ENCODE measurements at places on chromosomes 2 and 18. TPM values are rescaled to one million over a fixed set of nuclear protein-coding genes. Genes with fewer than 3 reads are reported as not detected.
A peak's percentile ranks its signal among the peaks of the same experiment; 100 is the strongest.

GRCh38 chr2:104889960-104890684 lies 36.2 kb downstream of the POU3F3 start:
- H3K27ac ChIP-seq = no peak overlapping the region
- no peaks in the 10 kb centered on the region for H3K36me3 ChIP-seq
- DNase-seq = no peak
- peaks cover 18% of the 10 kb centered on the region for H3K4me1 ChIP-seq
- H3K4me3 ChIP-seq = no peak overlapping the region

- no peaks in the 10 kb centered on the region for H3K4me1 ChIP-seq
- no peaks in the 10 kb centered on the region for H3K36me3 ChIP-seq
- no peak overlapping the region for H3K4me3 ChIP-seq
Measured at GRCh38 chr2:172308253-172308935, 119.0 kb upstream of the ITGA6 start.

DNA sequence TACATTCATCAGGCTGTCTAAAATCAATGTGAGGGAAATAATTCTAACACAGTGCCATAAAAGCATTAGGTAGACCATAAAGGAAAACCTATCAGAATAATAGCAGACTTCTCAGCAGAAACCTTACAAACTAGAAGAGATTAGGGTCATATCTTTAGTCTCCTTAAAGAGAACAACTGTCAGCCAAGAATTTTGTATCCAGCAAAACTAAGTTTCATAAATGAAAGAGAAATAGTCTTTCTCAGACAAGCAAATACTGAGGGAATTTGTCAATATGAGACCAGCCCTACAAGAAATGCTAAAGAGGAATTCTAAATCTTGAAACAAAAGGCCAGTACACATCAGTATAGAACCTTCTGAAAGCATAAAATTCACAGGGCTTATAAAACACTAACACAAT lies 482.0 kb downstream of the SATB2 start:
- no peaks in the 10 kb centered on the region for H3K27me3 ChIP-seq
- H3K4me3 ChIP-seq = no peak overlapping the region
- H3K27ac ChIP-seq = no peak overlapping the region
- no peaks in the 10 kb centered on the region for H3K36me3 ChIP-seq

DNA sequence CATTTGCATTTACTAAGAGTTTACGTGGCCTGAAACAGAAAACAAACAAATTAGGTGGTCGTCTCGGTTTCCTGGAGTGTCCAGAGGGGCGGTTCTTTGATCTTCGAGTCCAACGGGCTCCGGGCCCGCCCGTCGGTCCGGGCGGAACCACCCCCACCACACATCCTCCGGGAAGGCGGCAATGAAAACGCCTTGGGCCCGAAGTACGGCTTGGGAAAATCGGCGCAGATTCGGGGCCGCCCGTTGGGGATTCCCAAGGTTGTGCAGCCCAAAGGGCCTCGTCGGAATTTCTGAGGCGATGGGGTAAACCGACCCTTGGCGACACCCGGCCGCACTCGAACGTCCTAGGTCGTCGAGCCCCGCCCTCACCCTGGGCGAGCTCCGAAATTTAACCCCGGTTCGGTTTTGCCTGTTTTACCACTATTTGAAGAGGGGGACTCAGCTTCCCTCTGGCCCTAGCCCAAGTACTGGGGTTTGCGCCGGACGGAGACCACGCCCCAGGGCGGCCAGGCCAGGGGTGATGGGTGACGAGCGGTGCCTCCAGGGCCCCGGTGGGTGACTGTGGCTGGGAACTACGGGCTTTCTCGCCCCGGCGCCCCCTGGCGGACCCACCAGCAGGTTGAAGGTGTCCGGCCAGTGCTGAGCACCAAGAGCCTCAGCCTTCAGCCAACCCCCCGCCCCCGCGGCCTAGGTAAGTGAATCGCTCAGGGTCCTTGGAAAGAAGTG lies 1.9 kb upstream of the CFAP53 start:
- peak overlapping the region; percentile 67 for H3K27ac ChIP-seq
- peak overlapping the region; percentile 72 for H3K4me3 ChIP-seq
- H3K4me1 ChIP-seq = peaks cover 22% of the 10 kb centered on the region
- peaks cover 3% of the 10 kb centered on the region for H3K36me3 ChIP-seq
- H3K27me3 ChIP-seq = no peaks in the 10 kb centered on the region

GRCh38 chr2:47126783-47127182 lies 28.3 kb downstream of the STPG4 start:
- no peak for DNase-seq
- no peak overlapping the region for H3K27ac ChIP-seq
- H3K4me3 ChIP-seq = no peak overlapping the region
- H3K36me3 ChIP-seq = no peaks in the 10 kb centered on the region

DNA sequence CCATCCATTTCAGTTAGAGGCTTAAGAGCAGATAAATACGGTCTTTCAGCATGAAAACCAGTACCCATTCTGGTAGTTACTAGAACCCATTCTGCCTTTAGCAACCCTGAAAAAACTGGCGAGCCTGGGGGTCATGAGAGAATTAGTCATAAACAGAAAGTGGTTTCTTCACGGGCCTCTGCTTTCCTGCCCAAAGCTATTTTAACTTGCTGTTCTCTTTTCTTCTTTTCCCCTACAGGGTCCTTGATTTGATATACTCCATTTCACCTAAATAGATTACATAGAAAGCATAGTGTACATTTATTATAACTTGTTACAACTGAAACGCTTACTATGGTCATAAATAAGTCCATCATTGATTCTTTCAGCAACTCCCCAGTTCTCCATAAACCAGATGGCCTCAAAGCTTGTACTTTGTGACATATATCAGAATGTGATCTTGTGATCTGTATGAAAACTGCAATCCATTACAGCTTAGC lies 48.3 kb downstream of the WDFY1 start:
- H3K27ac ChIP-seq = 0 out of 2 replicates have a peak overlapping the region, but pooled peaks have one; percentile 17
- H3K4me1 ChIP-seq = no peaks in the 10 kb centered on the region
- H3K4me3 ChIP-seq = no peak overlapping the region
- peaks cover 37% of the 10 kb centered on the region for H3K36me3 ChIP-seq
- no peak for DNase-seq

GRCh38 chr2:237894396-237894979 lies 35.1 kb downstream of the RAMP1 start:
- no peak for DNase-seq
- H3K27ac ChIP-seq = no peak overlapping the region
- H3K4me3 ChIP-seq = no peak overlapping the region
- H3K36me3 ChIP-seq = no peaks in the 10 kb centered on the region
- H3K4me1 ChIP-seq = no peaks in the 10 kb centered on the region

GRCh38 chr2:240217431-240218301 lies 77.2 kb upstream of the OTOS start:
- DNase-seq = no peak
- H3K4me3 ChIP-seq = no peak overlapping the region
- no peak overlapping the region for H3K27ac ChIP-seq
- no peaks in the 10 kb centered on the region for H3K27me3 ChIP-seq
- H3K36me3 ChIP-seq = no peaks in the 10 kb centered on the region

DNA sequence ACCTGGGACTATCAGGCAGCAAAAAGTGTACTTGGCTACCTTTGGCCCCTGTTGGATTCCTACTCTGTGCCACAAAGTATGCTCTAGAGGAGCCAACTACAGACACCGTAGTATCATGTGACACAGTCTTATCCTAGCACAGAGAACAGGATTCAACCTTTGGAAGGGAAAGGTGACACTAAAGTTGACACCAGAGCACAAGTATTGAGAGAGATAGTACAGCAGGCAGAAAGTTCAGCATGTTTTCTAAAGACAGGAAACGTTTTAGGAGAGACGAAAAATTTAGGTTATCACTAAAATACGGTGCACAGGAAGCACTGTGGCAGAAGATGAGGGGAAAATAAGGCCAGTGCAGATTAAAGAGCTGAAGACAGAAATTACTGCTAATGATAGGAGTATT lies 18.6 kb downstream of the SMAD2 start:
- no peak overlapping the region for H3K27ac ChIP-seq
- H3K4me1 ChIP-seq = peaks cover 40% of the 10 kb centered on the region
- H3K36me3 ChIP-seq = no peaks in the 10 kb centered on the region
- H3K4me3 ChIP-seq = no peak overlapping the region

- DNase-seq = no peak
- H3K4me1 ChIP-seq = no peaks in the 10 kb centered on the region
- H3K4me3 ChIP-seq = no peak overlapping the region
- no peaks in the 10 kb centered on the region for H3K27me3 ChIP-seq
Measured at GRCh38 chr2:107743274-107743673, 83.4 kb upstream of the RGPD4 start.

DNA sequence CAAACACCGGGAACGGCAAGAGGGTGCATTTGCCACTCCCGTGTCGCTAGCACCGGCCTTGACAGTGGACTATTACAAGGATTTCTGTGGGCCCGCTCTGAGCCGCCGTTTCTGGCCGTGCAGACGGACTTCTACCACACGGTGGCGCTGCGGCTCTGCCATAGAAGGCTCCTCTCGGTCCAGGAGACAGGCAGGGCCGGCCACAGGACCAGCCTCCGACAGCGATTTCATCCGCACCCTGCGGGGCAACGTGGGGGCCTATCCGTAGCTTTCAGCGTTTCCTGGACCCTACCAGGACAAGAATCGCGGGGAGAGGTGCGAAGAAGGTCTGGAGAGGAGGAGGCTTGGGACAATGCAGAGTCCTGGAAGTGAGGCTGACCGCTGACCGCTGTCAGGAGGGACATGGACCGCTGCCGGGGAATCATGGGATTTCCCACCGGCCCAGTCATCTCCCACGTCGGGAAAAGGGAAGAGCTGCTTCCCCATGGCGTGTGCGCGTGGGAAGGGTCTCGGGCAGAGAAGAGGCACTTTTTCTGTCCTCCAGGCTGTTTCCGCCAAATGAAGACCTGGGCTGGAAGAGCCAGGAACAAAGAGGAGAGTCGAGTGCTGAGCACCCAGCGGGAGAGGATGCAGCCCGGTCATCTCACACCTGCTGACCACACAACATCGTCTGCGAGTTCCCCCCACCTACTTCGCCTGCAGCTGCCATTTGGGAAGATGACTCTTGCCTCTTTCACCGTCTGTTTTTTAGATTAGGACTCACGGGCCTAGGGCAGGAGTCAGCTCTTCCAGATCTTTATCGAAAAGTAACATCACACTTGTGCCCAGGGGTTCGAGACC lies 35.5 kb upstream of the HAAO start:
- H3K4me3 ChIP-seq = peak overlapping the region; percentile 49
- peak; percentile 95 for DNase-seq
- H3K27me3 ChIP-seq = peaks cover 5% of the 10 kb centered on the region
- no peak overlapping the region for H3K27ac ChIP-seq
- no peaks in the 10 kb centered on the region for H3K4me1 ChIP-seq
- no peaks in the 10 kb centered on the region for H3K36me3 ChIP-seq

DNA sequence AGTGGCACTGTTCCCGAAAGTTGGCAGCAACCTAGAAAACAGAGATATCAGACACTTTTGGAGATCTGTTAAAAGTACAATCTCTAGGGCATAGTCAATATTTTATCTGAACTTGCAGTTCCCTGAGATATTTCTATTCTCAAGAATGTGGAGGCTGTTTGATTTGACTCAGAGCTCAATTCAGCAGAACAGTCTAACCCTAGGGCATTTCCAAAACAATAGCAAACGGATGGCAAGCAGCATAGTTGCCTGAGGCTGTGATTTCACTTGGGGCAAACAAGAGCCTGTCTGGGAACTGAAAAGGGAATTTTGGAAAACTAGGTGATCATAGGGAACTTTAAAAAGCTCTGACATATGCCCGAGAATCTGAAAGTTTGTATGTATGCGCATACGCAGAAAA lies 772.8 kb upstream of the LRRTM1 start:
- H3K27me3 ChIP-seq = no peaks in the 10 kb centered on the region
- H3K36me3 ChIP-seq = no peaks in the 10 kb centered on the region
- DNase-seq = peak; percentile 76
- H3K4me1 ChIP-seq = peaks cover 38% of the 10 kb centered on the region
- no peak overlapping the region for H3K4me3 ChIP-seq
- peak overlapping the region; percentile 21 for H3K27ac ChIP-seq

GRCh38 chr18:77086034-77086433 lies 46.5 kb downstream of the MBP start:
- no peak for DNase-seq
- no peaks in the 10 kb centered on the region for H3K36me3 ChIP-seq
- no peak overlapping the region for H3K27ac ChIP-seq

DNA sequence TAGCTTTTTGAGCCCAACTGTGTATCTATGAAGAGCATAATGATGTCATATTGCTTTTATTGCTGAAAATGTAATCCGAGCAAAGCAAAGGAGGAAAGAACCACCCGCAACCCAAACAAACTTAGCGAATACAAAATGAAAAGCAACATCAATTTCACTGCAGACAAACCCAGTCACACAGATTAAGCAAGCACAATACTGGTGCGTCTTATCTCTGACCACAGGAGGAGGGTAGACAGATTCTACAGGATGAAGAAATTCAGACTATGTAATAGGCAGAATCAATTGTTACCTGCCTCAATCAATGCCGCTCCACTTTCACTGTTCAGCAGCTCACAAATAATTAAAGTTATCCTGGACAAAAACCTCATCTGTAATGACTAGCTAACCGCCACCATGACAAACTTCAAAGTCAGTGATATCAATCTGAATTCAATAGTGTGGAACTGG lies 115.5 kb upstream of the SP3 start:
- no peaks in the 10 kb centered on the region for H3K36me3 ChIP-seq
- H3K27ac ChIP-seq = no peak overlapping the region
- DNase-seq = no peak

- peaks cover under 1% of the 10 kb centered on the region for H3K27me3 ChIP-seq
- peaks cover 12% of the 10 kb centered on the region for H3K4me1 ChIP-seq
- H3K4me3 ChIP-seq = no peak overlapping the region
- no peak for DNase-seq
- H3K36me3 ChIP-seq = no peaks in the 10 kb centered on the region
Measured at GRCh38 chr18:76514573-76514972, 19.5 kb upstream of the ZNF516 start.

GRCh38 chr18:74796841-74797576 lies 199.3 kb downstream of the ZNF407 start:
- H3K4me3 ChIP-seq = no peak overlapping the region
- DNase-seq = no peak
- no peak overlapping the region for H3K27ac ChIP-seq

GRCh38 chr2:55590810-55591440 lies 26.5 kb downstream of the PPP4R3B start:
- H3K27ac ChIP-seq = no peak overlapping the region
- DNase-seq = no peak
- no peaks in the 10 kb centered on the region for H3K4me1 ChIP-seq
- H3K27me3 ChIP-seq = no peaks in the 10 kb centered on the region
- no peak overlapping the region for H3K4me3 ChIP-seq

MEP1B gene
- total RNA-seq = not detected

CRYGC gene
- total RNA-seq = not detected

IGFBP2 gene
- total RNA-seq = 309 TPM

TNFRSF11A gene
- total RNA-seq = 7.3 TPM

VAMP5 gene
- total RNA-seq = 0.87 TPM
